ENCODE measurements at places on chromosomes 1 and 21. TPM values are rescaled to one million over a fixed set of nuclear protein-coding genes. Genes with fewer than 3 reads are reported as not detected.

- H3K27me3 ChIP-seq, result no peaks in the 10 kb centered on the region
- no peak overlapping the region for H3K4me3 ChIP-seq
- no peak for DNase-seq
Measured at GRCh38 chr1:197303463-197303862, 35.4 kb downstream of the CRB1 start.

GRCh38 chr1:234668577-234668955 lies 58.6 kb upstream of the IRF2BP2 start:
- H3K36me3 ChIP-seq, result peaks cover 4% of the 10 kb centered on the region
- H3K27me3 ChIP-seq, result no peaks in the 10 kb centered on the region
- H3K27ac ChIP-seq, result no peak overlapping the region
- no peak overlapping the region for H3K4me3 ChIP-seq
- no peaks in the 10 kb centered on the region for H3K4me1 ChIP-seq

- no peaks in the 10 kb centered on the region for H3K27me3 ChIP-seq
- H3K36me3 ChIP-seq, result no peaks in the 10 kb centered on the region
- no peak overlapping the region for H3K4me3 ChIP-seq
- H3K27ac ChIP-seq, result no peak overlapping the region
Measured at GRCh38 chr1:236451796-236452373, 57.8 kb downstream of the EDARADD start.

DNA sequence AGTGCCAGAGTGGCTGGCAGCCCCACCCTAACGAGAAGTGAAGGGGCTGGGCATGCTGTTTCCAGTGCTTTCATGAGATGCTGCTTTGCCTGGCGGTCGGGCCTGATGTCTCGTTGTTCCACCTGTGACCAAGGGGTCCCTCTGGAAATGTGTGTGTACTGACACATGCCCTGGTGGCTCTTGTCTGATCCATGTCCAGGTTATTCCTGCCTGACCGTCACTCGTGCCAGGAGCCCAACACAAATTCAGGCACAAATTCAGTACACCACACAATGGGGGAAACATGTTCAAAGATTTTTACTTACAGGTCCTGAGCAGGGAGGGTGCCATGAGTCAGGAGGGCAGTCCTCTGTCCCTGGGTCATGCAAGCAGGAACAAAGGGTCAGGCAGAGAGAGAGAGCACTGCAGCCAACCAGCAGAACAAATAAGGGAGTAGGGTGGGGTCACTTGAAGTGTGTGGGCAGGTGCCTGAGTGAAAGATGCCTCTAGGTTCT lies 76.3 kb downstream of the ADARB1 start:
- H3K36me3 ChIP-seq, result peaks cover 13% of the 10 kb centered on the region
- peaks cover 63% of the 10 kb centered on the region for H3K4me1 ChIP-seq
- DNase-seq, result no peak
- no peak overlapping the region for H3K27ac ChIP-seq
- H3K27me3 ChIP-seq, result no peaks in the 10 kb centered on the region

- no peaks in the 10 kb centered on the region for H3K27me3 ChIP-seq
- H3K27ac ChIP-seq, result no peak overlapping the region
- peaks cover 31% of the 10 kb centered on the region for H3K36me3 ChIP-seq
- DNase-seq, result no peak
Measured at GRCh38 chr21:46356494-46357334, 32.8 kb downstream of the PCNT start.

GRCh38 chr1:212612041-212612961 lies 3.7 kb downstream of the ATF3 start:
- peaks cover 2% of the 10 kb centered on the region for H3K27me3 ChIP-seq
- peaks cover 25% of the 10 kb centered on the region for H3K36me3 ChIP-seq
- peaks cover 58% of the 10 kb centered on the region for H3K4me1 ChIP-seq
- H3K27ac ChIP-seq, result peak overlapping the region; percentile 17
- DNase-seq, result no peak
- H3K4me3 ChIP-seq, result peak overlapping the region; percentile 28

- H3K27ac ChIP-seq, result no peak overlapping the region
- H3K27me3 ChIP-seq, result peaks cover 27% of the 10 kb centered on the region
- peaks cover 7% of the 10 kb centered on the region for H3K4me1 ChIP-seq
- H3K36me3 ChIP-seq, result no peaks in the 10 kb centered on the region
- DNase-seq, result no peak
- no peak overlapping the region for H3K4me3 ChIP-seq
Measured at GRCh38 chr1:10941891-10942541, 70.4 kb upstream of the TARDBP start.

The ATP1A4 gene
- total RNA-seq, result not detected

- no peak overlapping the region for H3K27ac ChIP-seq
- H3K4me1 ChIP-seq, result peaks cover 4% of the 10 kb centered on the region
- no peaks in the 10 kb centered on the region for H3K36me3 ChIP-seq
Measured at GRCh38 chr1:92859400-92860039, 27.7 kb downstream of the RPL5 start.

DNA sequence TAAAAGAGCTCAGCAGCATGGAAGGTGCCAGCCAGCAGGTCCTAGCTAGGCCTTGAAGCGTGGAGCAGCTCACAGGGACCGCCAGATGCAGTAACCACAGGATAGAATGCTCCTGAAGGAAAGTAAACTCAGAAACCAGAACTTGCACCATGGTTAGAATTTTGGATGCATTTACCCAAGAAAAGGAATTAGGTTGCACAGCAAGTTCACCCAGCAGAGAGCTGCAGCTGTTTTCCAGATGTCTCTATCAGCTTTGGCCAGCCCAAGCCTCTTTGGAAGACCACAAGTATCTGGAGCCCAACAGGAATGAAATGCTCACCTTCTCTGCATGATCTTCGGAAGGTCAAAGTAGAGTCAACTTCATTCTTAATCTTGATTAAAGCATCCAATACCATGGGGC lies 21.0 kb upstream of the ATP13A2 start:
- H3K36me3 ChIP-seq, result peaks cover 13% of the 10 kb centered on the region
- no peaks in the 10 kb centered on the region for H3K27me3 ChIP-seq
- H3K4me1 ChIP-seq, result peaks cover 1% of the 10 kb centered on the region
- no peak overlapping the region for H3K4me3 ChIP-seq
- no peak overlapping the region for H3K27ac ChIP-seq

GRCh38 chr1:156119503-156120209 lies 5.1 kb downstream of the LMNA start:
- peak overlapping the region; percentile 98 for H3K4me3 ChIP-seq
- peaks cover 77% of the 10 kb centered on the region for H3K4me1 ChIP-seq
- H3K27me3 ChIP-seq, result no peaks in the 10 kb centered on the region
- H3K36me3 ChIP-seq, result peaks cover 15% of the 10 kb centered on the region
- DNase-seq, result no peak

DNA sequence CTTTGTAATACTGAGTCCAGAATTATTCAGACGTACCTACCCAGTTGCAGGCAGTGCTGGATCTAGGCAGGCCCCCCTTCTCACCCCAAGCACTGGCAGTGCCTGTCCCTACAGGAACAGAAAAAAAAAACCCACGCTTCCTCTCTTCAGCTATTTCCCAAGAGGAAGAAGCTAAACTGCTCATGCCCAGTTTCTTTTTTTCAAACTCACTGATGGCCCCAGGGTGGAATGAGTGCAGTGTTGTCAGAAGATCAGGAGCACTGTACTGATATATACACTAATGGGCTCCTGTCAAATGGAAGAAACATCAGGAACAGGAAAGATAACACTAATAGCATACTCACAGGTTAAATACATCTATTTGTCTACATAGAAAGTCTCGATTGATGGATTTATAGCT lies 28.2 kb upstream of the DOCK7 start:
- peaks cover 1% of the 10 kb centered on the region for H3K36me3 ChIP-seq
- no peaks in the 10 kb centered on the region for H3K27me3 ChIP-seq

GRCh38 chr1:15408890-15409387 lies 749 bp upstream of the EFHD2 start:
- DNase-seq, result no peak
- no peaks in the 10 kb centered on the region for H3K36me3 ChIP-seq
- peaks cover 2% of the 10 kb centered on the region for H3K27me3 ChIP-seq
- H3K4me1 ChIP-seq, result peaks cover 26% of the 10 kb centered on the region
- H3K4me3 ChIP-seq, result peak overlapping the region; percentile 70

The KIF17 gene
- 1.3 TPM for total RNA-seq

The PDZK1IP1 gene
- not detected for total RNA-seq

- H3K4me3 ChIP-seq, result no peak overlapping the region
- H3K4me1 ChIP-seq, result peaks cover 39% of the 10 kb centered on the region
- H3K27me3 ChIP-seq, result no peaks in the 10 kb centered on the region
Measured at GRCh38 chr21:33747420-33747819, 105.1 kb downstream of the ITSN1 start.

GRCh38 chr1:184553845-184554244 lies 167.0 kb downstream of the C1orf21 start:
- H3K27me3 ChIP-seq, result no peaks in the 10 kb centered on the region
- H3K36me3 ChIP-seq, result peaks cover 1% of the 10 kb centered on the region
- no peaks in the 10 kb centered on the region for H3K4me1 ChIP-seq
- no peak overlapping the region for H3K27ac ChIP-seq
- no peak overlapping the region for H3K4me3 ChIP-seq

- H3K27me3 ChIP-seq, result peaks cover 12% of the 10 kb centered on the region
- DNase-seq, result no peak
- no peak within 1 kb of the TSS for H3K4me3 ChIP-seq
- no peak within 1 kb of the TSS for H3K27ac ChIP-seq
- no peaks in the 10 kb centered on the region for H3K4me1 ChIP-seq
- no peaks in the 10 kb centered on the region for H3K36me3 ChIP-seq
Measured at GRCh38 chr1:171622152-171622462, at the start of gene MYOCOS. Gene MYOCOS (plus strand): TSS chr1:171622243. CDS start chr1:171623884, 1,641 bp downstream.

DNA sequence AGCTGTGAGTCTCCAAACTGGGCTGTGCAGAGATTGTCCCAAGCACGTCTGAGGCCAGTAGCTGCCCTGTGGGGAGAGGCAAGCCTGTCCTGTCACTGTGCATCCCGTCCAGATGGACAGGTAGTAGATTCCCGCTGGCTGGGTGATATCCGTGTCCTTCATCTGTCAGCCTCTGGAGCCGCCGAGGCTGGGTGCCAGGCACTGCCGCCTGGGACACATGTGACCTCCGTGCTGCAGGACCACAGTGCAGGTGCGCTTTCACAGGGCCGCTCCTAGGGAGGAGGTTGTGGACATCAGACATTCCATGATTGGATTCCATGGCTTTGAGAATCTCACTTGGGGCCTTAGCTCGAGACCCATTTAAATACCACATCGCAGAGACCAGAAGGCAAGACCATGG lies 4.7 kb downstream of the PDXK start:
- H3K4me1 ChIP-seq, result peaks cover 71% of the 10 kb centered on the region
- H3K36me3 ChIP-seq, result peaks cover 7% of the 10 kb centered on the region
- no peaks in the 10 kb centered on the region for H3K27me3 ChIP-seq
- no peak for DNase-seq
- no peak overlapping the region for H3K4me3 ChIP-seq

The B3GALT6 gene
- total RNA-seq, result 39.6 TPM

DNA sequence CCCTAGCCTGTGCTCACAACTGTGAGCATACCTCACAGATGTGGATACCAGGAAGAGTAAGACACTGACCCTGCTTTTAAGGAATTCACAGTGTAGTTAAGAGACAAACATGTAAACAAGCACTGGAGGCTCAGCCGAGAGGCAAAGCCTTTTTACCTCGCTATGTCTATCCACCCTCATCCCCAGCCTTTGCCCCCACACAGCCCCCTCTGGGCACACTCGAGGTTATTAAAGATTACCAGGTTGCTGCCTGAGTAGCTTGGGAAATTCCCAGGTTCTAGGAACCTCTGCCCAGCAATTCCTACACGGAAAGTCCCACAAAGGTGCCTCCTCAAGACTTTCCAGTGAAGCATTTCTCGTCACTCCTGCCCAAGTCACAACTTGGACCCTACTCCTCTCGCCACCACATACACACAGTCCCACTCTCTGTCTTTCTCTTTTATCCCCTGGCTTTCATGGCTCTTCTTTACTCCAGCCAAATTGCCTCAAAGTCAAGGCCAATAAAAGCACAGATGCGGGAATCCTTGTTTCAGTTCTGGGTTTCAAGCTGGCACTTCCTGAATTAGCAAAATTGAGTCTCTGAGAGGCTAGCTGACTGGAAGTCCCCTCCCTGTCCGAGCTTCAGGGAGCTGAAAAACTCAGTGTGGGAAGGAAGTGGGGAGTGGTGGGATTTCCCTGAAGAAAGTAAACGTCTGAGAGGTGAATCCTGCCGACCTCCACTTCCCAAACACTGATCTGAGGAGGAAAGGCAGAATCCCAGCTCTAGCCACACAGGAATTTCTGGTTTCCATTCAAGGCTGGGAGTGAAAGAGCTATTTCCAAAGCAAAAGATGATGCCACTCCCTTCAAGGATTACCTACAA lies 7.6 kb downstream of the DENND2D start:
- no peak overlapping the region for H3K4me3 ChIP-seq
- no peaks in the 10 kb centered on the region for H3K27me3 ChIP-seq

DNA sequence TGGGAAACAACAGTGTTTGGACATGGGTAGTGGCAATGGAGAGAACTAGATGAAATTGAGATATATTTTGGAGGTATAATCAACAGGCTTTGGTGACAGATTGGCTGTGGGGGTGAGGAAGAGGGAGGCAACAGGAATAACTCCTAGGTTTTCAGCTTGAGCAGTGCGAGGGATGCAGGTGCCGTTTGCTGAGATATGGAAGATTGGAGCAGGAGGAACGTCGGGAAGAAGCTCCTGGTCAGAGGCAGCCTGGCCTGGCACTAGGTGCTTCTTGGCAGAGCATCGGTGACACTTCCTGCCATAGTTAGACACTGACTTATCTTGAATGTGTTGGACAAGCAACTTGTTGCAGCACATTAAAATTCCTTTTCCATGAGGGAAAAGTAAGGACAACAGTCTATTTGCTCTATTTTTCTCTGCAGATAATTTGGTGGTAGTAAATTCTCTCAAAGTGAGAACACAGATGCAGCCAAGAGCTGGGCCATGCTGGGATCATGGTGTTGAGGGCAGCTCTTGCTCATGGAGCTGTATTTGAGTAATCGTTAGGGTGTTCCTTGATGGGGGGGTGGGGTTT lies 21.5 kb upstream of the MYSM1 start:
- DNase-seq, result no peak
- H3K36me3 ChIP-seq, result no peaks in the 10 kb centered on the region
- no peak overlapping the region for H3K4me3 ChIP-seq
- no peaks in the 10 kb centered on the region for H3K27me3 ChIP-seq
- peaks cover 24% of the 10 kb centered on the region for H3K4me1 ChIP-seq
- H3K27ac ChIP-seq, result no peak overlapping the region

- no peak overlapping the region for H3K27ac ChIP-seq
- peaks cover 10% of the 10 kb centered on the region for H3K27me3 ChIP-seq
- no peak overlapping the region for H3K4me3 ChIP-seq
- DNase-seq, result no peak
Measured at GRCh38 chr1:177010211-177010825, 154.2 kb downstream of the ASTN1 start.

The TTC34 gene
- 0.60 TPM for total RNA-seq

The RASAL2 gene
- 38.4 TPM for total RNA-seq

GRCh38 chr1:177366091-177366490 lies 195.3 kb downstream of the BRINP2 start:
- peaks cover 14% of the 10 kb centered on the region for H3K27me3 ChIP-seq
- H3K4me1 ChIP-seq, result no peaks in the 10 kb centered on the region
- DNase-seq, result no peak
- no peaks in the 10 kb centered on the region for H3K36me3 ChIP-seq
- H3K27ac ChIP-seq, result no peak overlapping the region

DNA sequence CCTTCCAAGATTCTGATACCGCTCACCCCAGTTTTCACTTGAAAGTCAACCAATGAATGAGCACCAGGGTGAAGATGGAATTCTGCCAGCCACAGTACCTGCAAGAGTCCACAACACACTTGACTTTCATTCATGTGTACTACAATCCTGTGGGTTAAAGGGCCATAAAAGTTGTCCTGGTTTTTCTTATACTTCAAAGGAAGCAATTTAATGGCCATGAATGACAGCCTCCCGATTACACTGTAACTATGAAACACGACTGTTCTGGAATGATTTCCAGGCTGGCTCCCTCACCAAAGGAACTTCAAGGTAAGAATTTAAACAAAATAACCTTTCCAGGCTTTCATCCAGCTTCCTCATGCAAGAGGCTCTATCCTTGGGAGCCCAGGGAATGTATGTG lies 502.8 kb downstream of the SMYD3 start:
- no peak overlapping the region for H3K4me3 ChIP-seq
- H3K27ac ChIP-seq, result peak overlapping the region; percentile 80
- H3K4me1 ChIP-seq, result peaks cover 83% of the 10 kb centered on the region
- peaks cover 2% of the 10 kb centered on the region for H3K36me3 ChIP-seq
- DNase-seq, result no peak
- no peaks in the 10 kb centered on the region for H3K27me3 ChIP-seq

All from chondrocyte (in vitro differentiated cells).